ENCODE measurements at places on chromosomes 7 and 10.

DNA sequence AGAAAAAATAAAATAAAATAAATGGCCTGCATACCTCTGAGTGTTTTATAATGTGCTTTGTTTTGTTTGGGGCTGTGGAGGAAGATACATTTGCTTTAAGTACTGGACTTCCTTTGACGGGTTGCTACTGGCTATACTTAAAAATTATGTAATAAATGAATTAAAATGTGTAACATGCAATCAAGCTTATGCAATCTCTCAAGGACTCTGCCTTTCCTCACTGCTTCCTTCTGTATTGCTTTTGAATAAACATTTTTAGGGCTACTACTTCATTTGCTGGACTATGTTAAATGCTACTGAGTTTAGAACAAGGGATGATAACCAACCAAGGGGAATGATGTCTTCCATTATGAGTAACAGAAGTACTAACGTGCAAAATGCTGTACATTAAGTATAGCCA, 91.6 kb downstream of the ETV1 start:
- no peak for DNase-seq

- DNase-seq: no peak
Measured at GRCh38 chr7:131546583-131547141, 9.8 kb downstream of the PODXL start.

- DNase-seq: no peak
Measured at GRCh38 chr7:30859940-30860496, 51.6 kb upstream of the AQP1 start.

DNA sequence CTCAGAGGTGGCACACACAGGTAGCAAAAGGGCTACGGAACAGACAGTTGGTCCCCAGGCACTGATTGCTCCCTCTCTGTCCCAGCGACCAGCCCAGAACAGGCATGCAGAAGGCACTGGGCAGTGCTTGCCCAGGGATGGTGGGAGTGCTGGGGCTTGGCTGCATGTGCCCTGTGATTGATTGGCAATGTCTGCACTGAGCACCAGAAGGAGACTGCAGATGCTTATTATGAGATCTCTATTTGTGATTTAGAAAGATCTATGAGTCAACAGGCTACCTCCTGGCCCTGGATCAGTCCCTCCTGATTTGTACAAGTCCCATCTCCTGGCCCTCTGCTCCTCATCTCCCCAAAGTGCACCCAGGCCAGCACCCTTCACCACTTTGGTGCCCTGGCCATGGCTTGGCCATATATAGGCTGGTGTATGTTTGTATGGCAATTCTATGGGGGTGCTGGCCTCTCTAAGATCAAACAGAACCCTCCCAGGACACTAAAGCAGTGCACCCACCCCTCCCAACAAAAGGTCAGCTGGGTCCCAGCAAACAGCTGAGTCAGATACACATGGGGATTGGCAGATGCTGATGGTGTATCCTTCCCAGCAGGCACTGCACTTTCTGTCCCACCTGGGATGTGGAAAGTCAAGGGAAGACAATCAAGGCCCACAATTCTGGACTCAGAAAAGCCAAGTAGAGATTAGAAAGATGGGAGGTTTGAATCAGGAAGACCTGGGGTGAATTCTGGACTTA, 30.9 kb downstream of the CAMK2B start:
- no peak for DNase-seq

GRCh38 chr7:154372011-154372601, 319.9 kb downstream of the DPP6 start:
- no peak for DNase-seq

GRCh38 chr7:51274955-51275354, 41.7 kb downstream of the COBL start:
- no peak for DNase-seq
